ENCODE measurements at places on chromosomes 16 and 17.
A peak's percentile ranks its signal among the peaks of the same experiment; 100 is the strongest.

DNA sequence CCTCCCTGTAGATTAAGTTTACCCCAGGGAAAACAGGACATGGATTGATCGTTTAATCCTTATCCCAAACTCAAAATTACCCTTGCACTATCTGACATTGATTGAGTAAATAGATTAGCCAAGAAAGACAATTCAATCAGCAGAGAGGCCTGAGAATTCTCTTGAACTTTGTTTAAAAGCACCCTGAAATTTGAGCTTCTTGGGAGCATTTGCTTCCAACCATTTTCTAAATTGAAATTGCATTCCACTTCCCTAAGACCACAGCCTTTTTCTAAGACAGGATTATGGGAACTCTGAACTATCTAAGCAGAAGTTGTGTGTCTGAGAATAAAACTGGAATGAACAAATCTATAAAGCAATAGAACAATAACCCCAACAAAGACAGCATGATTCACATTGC lies 76.6 kb upstream of the TNRC6A start:
- no peak for DNase-seq

DNA sequence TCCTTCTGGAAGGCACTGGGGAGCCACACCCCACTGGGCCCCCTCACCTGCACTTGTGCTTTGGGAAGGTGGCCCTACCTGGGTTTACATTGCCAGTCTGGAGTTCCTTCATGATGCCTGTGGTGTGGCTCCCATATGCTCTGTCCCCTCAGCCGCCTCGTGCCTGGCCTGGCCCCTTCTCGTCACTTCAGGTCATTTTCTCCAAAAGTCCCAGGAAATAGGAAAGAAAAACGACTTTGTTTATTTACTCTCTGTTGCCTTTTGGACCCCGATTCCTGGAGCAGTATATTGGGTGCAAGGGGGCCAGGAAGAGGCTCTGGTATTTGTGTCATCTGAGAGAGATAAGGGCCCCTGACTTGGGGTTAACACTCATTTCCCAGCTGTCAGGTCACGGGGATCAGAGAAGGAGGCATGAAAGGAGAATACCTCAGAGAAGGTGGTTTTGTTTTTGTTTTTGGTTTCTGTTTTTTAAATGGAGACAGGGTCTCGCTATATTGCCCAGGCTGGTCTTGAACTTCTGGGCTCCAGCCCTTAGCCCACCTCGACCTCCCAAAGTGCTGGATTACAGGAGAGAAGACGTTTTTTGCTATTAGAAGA lies 4.7 kb downstream of the SOCS3 start:
- DNase-seq = no peak

GRCh38 chr17:57874434-57875289 lies 24.8 kb upstream of the MRPS23 start:
- no peak for DNase-seq

GRCh38 chr17:81394921-81395599 lies at the start of gene BAHCC1:
TSS of gene BAHCC1 (plus strand) at chr17:81395457. CDS start at chr17:81399740, 4,283 bp downstream.
- peak; percentile 100 for DNase-seq

- no peak for DNase-seq
Observed at GRCh38 chr16:48963901-48964615, 317.6 kb downstream of the CBLN1 start.

DNA sequence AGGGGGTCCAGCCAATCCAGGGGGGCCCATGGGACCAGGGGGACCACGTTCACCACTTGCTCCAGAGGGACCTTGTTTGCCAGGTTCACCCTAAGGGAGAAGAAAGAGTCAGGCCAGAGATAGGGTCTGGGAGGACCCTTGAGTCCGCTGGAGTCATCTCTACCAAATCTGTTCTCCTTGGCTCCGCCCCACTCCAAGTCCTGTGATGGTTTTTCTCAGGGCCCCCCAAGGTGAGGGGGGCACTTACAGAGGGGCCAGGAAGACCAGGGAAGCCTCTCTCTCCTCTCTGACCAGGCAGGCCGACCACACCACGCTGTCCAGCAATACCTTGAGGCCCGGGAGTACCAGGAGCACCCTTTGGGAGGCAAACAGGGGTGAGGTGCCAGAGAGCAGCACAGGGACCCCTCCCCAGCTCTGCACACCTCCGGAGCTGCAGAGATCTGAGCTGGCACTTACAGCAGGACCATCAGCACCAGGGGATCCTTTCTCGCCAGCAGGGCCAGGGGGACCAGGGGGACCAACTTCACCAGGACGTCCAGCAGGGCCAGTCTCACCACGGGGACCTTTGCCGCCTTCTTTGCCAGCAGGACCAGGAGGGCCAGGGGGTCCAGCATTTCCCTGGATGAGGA lies 12.4 kb downstream of the COL1A1 start:
- DNase-seq = no peak

GRCh38 chr17:74840989-74841666 lies 18.6 kb downstream of the GRIN2C start:
- DNase-seq = no peak

DNA sequence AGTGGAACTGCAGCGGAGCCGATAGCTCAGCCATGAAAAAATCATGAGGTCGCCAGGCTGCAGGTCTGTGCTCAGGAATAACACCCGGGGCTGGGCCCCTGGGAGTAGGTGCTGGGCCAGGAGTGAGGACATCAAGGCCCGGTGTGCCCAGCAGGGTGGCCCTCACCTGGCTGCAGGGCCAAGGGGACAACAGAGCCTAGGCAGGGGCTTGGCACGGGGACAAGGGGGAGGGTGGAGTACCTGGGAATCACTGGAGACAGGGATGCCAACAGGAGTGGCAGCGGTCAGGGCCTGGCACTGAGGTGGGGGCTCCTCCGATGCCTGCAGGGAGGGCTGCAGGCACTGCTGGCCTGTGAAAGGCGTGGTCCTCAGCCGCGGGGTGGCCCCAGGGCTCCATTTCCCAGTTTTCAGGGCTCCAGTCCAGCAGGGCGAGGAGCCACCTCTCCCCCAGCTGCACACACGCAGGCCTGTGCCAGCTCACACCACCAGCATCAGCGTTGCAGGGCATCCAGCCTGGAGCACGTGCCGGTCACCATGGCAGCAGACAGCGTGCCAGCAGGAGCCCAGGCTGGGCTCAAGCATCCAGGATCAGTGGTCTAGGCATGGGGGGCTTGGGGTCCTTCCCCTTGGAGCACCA lies 4.7 kb upstream of the FSCN2 start:
- DNase-seq = no peak

GRCh38 chr16:75443298-75443697 lies 10.0 kb upstream of the CFDP1 start:
- DNase-seq = no peak

GRCh38 chr16:2739625-2740430 lies 12.6 kb upstream of the SRRM2 start:
- no peak for DNase-seq

GRCh38 chr17:40063901-40064531 lies 1.3 kb downstream of the THRA start:
- DNase-seq = no peak

GRCh38 chr17:59388069-59388556 lies 56.7 kb downstream of the YPEL2 start:
- no peak for DNase-seq

DNA sequence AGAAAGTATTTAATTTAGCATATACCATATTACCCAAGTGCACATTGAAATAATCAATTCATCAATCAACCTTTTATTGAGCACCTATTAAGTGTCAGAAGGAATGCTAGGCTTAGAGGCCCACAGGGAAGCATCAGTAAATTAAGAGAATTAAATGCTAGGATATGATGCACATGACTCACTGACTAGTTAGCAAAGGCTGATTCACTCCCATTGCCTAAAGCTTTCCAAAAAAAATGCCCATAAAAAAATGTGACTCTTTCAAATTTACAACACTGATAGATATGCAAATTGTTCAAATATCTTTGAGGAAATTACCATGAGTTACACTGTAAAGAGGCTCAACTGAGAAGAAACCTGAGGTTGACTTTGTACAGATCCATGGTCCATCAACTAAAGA lies 883.3 kb downstream of the CDH11 start:
- no peak for DNase-seq

DNA sequence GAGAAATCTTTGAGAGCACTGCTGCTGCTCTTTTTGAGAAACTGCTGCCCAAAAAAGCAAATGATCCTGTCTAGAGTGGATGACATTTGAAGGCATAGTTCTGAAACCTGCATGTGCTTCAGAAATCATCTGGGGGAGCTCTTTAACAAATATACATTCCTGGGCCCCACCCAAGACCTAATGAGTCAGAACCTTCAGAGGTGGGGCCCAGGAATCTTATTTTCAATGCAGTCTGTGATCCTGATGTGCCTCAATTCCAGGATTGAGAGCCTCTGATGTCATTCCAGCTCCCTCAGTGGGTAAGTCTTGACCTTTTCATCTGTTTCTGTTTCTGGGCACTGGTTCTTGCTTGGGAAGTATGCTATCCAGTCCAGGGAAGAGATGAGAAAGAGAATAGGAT lies 42.3 kb downstream of the HNF1B start:
- DNase-seq = no peak

- DNase-seq = no peak
Observed at GRCh38 chr17:29587591-29587990, 1.9 kb downstream of the GIT1 start.

- DNase-seq = no peak
Observed at GRCh38 chr16:60181536-60181935, 1447.4 kb upstream of the GOT2 start.

- no peak for DNase-seq
Observed at GRCh38 chr17:14506364-14506763, 205.5 kb downstream of the HS3ST3B1 start.

- no peak for DNase-seq
Observed at GRCh38 chr17:63282455-63282854, 163.7 kb downstream of the CYB561 start.

DNA sequence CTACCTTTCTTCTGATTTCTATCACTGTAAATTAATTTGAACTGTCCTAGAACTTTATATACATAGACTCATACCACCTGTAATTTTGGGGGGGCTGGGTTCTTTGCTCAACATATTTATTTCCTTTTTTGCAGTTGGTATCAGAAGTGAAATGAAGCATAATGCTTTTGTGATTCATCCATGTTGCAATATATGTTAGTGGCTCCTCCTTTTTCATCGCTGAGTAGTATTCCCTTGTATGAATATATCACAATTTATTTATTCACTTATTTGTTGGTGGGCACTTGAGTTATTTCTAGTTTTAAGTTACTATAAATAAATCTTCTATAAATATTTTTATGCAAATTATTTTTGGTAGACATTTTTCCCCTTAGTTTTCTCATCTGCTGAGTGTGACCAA lies 336.4 kb downstream of the HS3ST3B1 start:
- DNase-seq = no peak

DNA sequence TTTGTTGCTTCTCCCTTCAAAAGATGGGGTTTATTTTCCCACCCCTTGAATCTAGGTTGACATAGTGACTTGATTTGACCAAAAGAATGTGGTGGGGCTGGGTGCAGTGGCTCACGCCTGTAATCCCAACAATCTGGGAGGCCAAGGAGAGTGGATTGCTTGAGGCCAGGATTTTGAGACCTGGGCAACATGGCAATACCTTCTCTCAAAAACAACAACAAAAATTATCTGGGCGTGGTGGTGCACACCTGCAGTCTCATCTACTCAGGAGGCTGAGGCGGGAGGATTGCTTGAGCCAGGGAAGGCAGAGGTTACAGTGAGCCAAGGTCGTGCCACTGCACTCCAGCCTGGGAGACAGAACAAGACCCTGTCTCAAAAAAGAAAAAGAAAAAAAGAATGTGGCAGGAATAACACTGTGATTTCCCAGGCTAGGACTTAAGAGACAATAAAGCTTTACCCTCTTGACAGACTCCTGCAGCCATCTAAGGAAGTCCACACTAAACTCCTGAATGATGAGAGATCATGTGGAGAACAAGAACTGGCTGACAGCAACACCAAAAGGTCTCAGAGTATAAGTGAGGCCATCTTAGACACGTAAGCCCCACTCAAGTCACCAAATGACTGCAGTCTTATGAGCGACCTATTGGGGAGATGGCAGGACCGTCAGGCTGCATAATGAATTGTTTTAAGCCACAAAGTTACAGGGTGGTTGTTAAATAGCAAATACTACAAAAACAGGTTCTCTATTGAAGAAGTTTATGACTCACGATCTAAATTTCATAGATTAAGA lies 37.0 kb downstream of the FBXL20 start:
- no peak for DNase-seq

DNA sequence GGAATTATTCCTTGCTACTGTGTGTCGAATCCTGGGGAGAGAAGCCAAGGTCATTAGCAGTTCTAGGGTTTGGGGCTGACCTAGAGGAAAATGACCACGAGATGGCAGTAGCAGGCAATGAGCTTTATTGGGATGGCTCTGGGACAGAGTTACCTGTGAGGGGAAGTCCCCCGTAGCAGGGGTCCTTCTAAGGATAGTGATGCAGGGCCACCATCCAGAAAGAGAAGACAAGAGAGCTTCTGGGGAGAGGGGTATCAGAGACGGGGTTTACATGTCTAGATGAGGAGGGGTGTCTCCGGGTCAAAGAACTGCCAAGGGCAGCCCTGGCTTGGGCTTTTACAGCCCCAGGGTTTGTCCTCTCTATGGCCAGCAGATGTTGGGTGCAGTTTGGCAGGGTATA lies 6.4 kb upstream of the GGT6 start:
- DNase-seq = peak; percentile 71

DNA sequence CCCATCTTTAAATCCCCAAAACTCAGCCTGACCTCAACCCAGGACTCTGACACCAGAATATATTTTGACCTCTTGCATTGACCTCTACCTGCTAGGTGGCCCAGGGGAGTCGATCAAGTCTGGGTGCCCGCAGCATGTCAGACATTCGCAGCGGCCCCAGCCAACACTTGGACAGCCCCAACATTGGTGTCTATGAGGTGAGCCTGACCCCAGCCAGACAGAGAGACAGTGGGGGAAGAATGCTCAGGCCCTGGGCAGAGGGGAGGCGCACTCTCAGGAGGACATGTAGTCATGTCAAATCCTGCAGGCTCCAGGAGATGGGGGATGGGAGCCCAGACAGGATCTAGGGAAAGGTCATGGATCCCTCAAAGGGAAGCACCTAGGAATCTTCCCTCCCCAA lies 5.4 kb downstream of the GUCY2D start:
- DNase-seq = no peak

- no peak for DNase-seq
Observed at GRCh38 chr17:82008941-82009405, 13.7 kb downstream of the CENPX start.

GRCh38 chr16:57899771-57900661 lies 70.9 kb downstream of the CNGB1 start:
- DNase-seq = peak; percentile 20

DNA sequence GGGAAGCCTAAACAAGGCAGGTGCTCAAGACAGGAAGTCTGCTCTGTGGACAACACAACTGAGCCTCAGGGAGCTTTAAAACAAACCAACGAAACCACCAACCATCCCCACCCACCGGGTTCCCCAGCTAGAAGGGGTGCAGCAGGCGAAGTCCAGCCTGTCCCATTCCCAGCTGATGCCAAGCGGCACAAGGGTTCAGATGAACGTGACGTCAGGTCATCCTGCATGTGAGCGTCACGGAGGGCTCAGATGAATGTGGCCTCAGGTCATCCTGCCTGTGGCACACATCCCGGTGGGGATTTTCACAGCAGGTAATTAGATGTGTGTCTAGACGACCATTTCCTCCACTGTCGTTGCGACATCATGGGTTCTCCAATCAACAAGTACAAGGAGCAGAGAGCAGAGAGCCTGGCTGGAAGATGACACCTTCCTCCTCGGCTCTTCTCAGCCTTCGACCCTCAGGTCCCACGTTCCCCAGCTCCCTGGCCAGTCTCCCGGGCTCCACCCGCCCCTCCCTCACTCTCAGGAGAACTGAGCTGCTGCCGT lies 246.5 kb downstream of the FOXL1 start:
- DNase-seq = no peak

GRCh38 chr17:66849032-66849655 lies 14.2 kb downstream of the CACNG5 start:
- DNase-seq = no peak

All from NCI-H146 (cell line).